ENCODE measurements at places on chromosomes 6 and 20. TPM values are rescaled to one million over a fixed set of nuclear protein-coding genes. Genes with fewer than 3 reads are reported as not detected.

Gene SLC12A5
- 0.76 TPM for total RNA-seq

Gene BCAS1
- total RNA-seq, result not detected

Gene GNRH2
- 1.3 TPM for total RNA-seq

Gene PRND
- not detected for total RNA-seq

Gene SLC26A8
- total RNA-seq, result not detected

Gene ASXL1
- total RNA-seq, result 13.0 TPM

Gene PNPLA1
- not detected for total RNA-seq

Gene RIPOR3
- total RNA-seq, result not detected

Gene TP53TG5
- not detected for total RNA-seq

Gene WFDC2
- not detected for total RNA-seq

Gene TMEM170B
- 0.04 TPM for total RNA-seq

Gene DZANK1
- 1.9 TPM for total RNA-seq

Gene NXT1
- total RNA-seq, result 75.8 TPM

Gene GLP1R
- total RNA-seq, result not detected

Gene MOXD1
- 3.4 TPM for total RNA-seq

Gene ANGPT4
- total RNA-seq, result not detected

Gene TPD52L1
- total RNA-seq, result 83.5 TPM

Gene DEFB124
- total RNA-seq, result not detected

Gene PAK5
- not detected for total RNA-seq

Gene ENPP4
- total RNA-seq, result 0.08 TPM

Gene RBBP8NL
- not detected for total RNA-seq

Data from hair follicular keratinocyte (primary cell).